ENCODE measurements at places on chromosomes 3 and 15.

DNA sequence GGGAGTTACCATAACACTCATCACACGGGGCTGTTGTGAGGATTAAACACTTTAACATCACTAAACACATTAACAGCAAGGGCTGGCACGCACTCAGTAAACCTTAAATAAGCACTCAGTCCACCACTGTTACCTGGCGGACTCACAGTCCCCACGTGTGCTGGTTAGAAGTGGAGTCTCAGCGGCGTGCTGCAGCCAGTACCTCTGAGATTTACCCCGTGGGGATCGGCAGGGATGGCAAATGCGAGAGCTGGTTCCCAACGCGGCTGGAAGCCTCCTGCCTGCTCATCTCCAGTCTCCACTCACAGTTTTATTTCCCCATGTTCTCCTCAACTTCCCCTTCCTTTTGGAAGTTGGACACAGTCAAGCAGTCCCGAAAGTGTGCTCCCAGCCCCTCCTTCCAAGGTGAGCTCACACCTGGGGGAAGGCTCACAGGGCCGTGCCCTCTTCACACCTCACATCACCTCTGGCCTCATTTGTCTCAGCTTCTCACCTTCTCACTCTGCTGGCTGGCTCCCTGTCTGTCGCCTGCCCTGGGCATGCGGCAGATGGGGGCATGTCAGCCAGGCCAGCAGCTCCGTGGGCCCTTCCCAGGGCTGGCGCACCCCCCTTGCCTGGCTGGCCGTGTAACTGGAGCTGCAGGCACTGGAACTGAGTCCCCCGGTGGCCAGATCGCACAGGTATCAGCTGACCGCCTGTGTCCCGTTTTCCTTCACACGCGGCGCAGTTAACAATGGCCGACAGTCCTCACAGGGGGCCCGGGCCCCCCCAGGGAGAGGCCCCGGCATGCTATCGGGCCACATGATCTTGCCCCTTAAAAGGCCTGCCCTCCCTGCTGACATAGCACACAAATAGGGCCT is 87.1 kb downstream of the WNT7A start:
- DNase-seq: no peak

- DNase-seq: no peak
Observed at GRCh38 chr15:60423537-60423936, 25.8 kb upstream of the ANXA2 start.

GRCh38 chr3:190338717-190339116 is 16.5 kb upstream of the CLDN1 start:
- DNase-seq: no peak

DNA sequence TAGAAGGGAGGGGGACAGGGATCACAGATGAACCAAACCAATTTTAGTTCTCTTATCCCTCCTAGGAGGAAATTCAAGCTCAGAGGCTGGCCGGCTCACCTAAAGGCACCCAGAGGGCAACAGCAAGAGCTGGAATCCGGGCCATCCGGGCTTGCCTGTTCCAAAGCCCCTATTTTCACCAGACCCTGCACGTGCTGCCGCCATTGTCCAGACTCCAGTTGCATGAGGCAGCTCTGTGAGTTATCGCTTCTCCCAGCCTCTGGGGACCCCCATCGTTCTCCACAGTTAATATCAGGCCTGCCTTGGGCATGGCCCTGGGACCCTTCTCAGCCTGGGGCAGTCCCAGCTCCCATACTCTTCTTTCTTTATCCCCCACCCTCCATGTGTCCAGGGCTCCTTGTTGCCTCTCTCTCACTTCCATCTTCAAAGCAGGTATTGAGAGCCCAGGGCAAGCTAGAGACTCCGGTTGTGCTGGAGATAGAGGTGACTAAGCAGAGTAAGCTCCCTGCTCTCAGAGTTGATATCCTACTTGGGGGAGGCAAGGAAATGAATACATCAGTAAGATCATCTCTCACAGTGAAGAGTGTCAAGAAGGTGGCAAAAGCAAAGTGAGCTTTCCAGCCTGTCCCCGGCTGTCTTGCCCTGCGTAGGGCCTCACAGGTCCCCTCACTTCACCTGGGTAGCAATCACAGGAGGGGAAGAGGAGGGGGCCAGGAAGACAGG is 322.8 kb downstream of the UACA start:
- no peak for DNase-seq

- DNase-seq: no peak
Observed at GRCh38 chr15:68479870-68480269, 47.9 kb upstream of the ITGA11 start.

DNA sequence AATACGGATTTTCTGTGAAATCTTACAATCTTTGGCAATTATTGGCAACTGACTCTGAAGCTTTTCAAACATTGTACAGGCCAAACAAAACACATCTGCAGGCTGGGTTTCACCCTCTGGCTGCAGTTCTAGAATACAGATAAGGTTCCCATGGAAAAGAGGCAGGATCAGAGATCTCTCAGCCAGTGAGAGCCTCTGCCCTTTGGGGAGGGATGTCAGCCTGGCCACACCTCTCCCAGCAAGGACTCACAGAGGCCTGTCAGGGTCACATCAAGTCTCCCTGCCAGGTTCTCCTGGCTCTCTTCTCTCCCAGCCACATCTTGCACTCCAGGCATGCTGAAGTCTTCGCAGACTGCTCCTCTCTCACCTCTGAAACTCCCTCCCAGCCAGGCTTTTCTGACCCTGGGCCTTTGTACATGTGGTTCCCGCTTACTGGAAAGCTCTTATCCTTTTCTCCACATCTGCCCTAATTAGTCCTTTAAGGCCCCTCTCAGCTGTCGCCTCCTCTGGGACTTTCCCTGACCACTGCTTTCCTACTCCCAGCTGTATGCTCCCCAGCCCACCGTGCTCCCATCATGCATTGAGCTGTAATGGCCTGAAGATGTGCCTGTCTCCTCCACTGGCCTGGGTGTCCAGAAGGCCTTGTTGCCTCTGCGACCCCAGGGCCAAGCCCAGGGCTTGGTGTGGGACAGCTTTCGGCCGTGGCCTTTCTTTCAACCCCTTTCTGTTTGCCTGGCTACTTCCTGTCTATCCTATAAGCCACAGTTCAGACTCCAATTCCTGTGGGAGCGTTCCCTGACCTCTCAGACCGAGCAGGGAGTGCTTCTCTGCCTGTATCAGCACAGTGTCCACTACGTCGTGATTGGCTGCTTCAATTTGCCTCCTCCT is 4.3 kb downstream of the RBP1 start:
- DNase-seq: no peak

GRCh38 chr3:60920519-60920918 is 330.7 kb downstream of the FHIT start:
- no peak for DNase-seq

GRCh38 chr3:124619887-124620599 is 110.2 kb upstream of the UMPS start:
- DNase-seq: no peak

DNA sequence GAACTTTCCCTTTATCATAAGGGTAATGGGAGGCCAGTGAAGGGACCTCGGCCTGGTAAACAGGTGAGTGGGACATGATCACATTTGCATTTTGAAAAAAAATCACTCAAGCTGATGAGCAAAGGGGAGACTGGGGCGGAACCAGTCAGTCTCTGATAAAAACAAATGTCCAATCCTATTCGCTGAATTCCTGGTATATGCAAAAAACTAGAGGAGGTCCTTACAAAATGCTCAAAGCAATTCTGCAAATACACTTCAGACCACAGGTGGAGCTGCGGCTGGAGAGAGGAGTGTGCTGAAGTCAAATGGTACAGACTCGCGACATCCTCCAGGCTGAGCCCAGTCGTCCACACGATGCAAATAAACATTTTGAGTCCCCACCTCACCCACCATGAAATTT is 166.7 kb downstream of the FOXP1 start:
- DNase-seq: no peak

DNA sequence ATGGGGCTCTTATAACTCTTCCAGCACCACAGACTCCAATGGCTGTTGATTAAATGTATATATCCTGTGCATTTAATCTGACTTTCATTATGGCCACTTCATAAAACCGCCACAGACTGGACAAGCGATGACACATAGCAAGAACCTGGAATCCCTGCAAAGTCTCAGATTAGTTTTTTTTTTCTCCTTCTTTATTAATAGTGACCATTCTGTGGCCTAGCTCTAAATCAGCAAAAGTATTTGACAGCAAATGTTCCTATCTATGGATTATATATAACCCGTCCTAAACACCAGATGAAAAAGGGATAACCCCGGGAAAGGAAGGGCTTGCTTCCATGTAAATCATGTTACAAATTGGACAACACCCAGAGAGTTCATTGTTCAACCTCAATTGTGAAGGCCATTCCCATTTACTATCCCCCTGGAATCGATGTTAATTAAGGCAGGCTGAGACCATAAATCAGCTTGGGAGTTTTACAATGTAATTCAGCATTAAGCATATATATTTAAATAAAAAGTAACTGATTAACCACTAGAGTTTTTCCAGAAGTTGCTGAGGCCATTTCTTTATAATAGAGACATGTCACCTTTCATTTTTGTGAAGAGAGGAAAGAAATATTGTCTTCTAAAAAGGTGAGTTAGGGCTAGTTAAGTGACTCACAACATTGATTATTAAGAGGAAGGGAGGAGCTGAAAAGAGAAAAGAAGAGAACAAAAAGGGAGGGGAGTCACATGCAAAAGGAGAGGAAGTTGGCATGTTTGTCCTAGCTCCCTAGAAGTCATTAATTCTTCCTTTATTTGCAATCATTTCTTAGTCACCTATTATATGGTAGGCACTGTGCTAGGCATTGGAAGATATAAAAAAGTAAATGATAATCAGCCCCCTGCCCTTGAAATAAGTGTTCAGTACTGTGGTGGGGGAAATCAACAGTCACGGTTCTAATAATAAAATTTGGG is 26.2 kb downstream of the ALDH1A2 start:
- DNase-seq: no peak

GRCh38 chr3:189756582-189757078 is 125.4 kb downstream of the TP63 start:
- no peak for DNase-seq

- no peak for DNase-seq
Observed at GRCh38 chr3:130991126-130991525, 35.5 kb downstream of the ASTE1 start.

Data from esophagus muscularis mucosa (tissue), 4 donors.